ENCODE measurements at places on chromosomes 6 and 20.

GRCh38 chr20:427401-427800, 19.3 kb downstream of the RBCK1 start:
- no peak for DNase-seq

DNA sequence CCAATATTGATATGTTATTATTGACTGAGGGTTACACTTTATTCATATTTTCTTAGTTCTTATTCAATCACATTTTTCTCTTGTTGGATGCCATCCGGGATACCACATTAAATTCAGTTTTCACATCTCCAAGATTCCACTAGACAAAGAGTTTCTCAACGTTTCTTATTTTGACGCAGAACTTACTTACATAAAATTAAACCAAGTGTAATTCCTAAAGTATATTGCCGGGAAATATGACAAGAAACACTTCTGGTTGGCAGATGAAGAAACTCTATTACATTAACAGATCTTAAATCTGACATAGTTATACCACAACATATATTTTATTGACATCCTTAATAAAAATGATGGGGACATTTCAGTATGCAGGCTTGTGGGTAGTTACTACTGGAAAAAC, 47.3 kb upstream of the THBS2 start:
- DNase-seq: no peak

GRCh38 chr20:39059036-39059435, 96.9 kb downstream of the DHX35 start:
- no peak for DNase-seq

DNA sequence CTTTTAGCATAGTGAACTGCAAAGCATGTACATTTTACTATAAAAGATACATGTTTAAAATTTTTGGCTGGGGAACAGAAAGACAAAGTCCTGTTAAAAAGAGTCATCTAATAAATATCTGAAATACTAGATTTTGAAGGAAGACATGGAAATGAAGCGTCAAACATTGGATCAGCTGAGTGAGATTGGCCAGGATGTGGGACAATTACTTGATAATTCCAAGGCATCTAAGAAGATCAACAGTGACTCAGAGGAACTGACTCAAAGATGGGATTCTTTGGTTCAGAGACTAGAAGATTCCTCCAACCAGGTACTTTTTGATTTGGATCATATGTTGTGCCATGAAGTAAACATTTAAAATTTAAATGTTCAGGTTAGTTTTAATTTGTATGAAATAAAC, 162.3 kb downstream of the UTRN start:
- DNase-seq: no peak

- DNase-seq: no peak
These were observed 147.3 kb upstream of the FOXQ1 start for GRCh38 chr6:1164600-1164999.

DNA sequence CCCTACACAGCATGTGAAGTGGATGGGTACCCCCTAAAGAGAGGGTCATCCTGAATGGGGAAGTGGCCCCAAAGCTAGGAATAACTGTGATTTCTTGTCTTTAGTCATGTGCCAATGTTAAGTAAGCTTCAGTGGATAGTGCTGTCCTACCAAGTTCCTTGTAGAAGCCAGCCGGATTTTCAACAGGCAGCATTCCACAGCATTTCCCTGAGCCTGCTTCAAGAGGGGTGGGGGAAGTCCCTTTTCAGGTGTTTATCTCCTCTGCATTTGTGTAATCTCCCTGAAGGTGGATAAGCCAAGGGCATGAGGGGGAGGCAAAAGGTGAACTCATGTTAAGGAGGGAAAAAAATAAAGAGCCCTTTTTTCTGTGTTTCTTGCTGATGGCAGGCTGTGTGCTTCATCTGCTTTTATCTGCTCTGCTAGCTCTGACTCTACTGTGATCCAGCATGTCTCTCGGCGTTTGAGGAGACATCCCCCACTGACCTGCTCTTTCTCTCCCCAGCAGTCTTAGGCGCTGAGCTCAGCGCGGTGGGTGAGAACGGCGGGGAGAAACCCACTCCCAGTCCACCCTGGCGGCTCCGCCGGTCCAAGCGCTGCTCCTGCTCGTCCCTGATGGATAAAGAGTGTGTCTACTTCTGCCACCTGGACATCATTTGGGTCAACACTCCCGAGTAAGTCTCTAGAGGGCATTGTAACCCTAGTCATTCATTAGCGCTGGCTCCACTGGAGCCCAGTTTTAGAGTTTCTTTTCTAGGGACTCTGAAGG, 1.9 kb downstream of the EDN1 start:
- no peak for DNase-seq

Data from stimulated activated CD8-positive, alpha-beta memory T cell treated with anti-CD3 and anti-CD28 coated beads, Interleukin-4, amount 100 ng/mL, for 1 hour (primary cell).